ENCODE measurements at places on chromosomes 11 and 22.
A peak's percentile ranks its signal among the peaks of the same experiment; 100 is the strongest.

DNA sequence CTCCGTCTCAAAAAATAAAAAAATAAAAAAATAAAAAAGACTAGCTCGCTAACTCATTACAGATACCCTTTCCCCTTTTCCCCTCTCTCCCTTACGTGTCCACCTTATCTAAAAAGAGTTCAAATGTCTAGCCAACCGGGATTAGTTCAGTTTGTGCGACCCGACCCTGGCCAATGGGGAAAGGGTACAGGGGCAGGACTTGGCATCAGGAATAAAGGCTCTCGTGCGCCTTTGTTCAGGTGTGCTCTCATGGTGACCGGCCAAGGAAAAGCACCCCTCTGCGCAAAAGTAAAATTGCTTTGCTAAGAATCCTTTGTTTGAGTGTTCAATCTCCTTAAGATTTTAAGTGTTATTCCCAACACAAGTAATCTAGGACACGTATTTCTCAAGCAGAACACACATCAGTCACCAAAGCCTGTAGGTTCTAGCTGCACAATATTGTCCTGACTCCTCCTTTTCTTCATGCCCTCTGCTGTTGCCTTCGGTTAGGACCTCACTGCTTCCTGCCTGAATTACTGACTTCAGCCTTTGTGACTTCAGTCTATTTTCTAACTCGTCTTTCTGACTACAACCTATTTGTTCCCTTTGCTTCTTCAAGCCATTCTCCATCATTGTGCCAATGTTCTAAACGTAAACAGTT is 20.7 kb upstream of the CECR2 start:
- no peak for DNase-seq

DNA sequence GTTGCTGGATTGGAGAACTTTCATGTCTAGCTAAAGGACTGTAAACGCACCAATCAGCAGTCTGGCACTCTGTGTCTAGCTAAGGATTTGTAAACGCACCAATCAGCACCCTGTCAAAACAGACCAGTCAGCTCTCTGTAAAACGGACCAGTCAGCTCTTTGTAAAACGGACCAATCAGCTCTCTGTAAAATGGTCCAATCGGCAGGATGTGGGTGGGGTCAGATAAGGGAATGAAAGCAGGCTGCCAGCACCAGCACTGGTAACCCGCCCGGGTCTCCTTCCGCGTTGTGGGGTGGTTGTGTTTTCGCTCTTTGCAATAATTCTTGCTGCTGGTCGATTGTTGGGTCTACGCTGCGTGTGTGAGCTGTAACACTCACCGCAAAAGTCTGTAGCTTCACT is 11.3 kb downstream of the MYO18B start:
- no peak for DNase-seq

- DNase-seq = no peak
Measured at GRCh38 chr11:11380340-11380739, 27.3 kb upstream of the CSNK2A3 start.

GRCh38 chr11:78467370-78467769 is 49.8 kb upstream of the GAB2 start:
- no peak for DNase-seq

DNA sequence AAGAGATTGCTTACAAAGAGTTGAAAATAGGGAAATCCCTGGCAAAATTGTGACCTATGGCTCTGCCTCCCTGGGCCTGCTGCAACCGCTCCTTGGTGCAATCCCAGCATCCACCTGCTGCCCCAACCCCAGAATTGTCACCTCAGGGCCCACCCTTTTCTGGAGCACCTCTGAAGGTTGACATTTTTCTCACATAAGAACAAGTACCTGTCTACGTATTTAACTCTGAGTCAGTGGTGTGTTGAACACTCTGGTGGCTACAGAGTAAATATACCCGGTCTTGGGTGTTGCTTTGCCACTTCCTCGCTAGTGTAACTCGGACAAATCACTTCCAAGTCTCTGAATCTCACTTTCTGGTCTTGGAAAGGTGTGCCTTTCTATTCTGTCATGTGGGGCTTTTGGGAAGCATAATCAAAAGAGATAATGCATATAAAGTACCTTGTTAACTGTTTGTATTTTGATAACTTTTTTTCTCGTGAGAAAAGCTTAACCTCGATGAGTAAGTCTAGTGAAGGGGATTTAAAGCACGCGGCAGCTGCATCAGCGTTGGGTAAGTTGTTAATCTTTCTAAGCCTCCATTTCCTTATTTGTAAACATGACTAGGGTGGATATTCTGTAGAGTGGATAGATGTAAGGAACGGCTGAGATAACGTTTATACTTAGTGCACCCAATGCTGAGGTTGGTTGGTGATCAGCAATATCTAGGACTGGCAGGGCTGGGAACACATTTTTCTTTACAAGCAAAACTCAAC is 881.2 kb downstream of the OPCML start:
- no peak for DNase-seq

DNA sequence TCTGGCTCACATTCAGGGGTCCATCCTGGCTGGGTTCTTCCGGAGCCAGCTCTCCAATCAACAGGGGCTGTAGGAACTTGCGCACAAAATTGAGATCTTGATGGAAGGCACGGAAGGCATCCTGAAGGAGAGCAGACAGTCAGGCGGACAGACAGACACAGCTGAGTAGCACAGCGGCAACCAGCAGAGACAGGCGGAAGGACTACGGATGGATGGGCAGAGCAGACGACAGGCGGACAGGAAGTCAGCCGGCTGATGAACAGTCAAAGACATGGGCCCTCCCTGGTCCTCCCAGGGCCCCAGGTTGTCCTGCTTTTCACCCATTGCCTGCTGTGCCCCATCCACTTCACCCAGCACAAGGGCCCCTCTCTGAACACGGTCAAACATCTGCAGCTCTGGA is 11.3 kb downstream of the FADS3 start:
- no peak for DNase-seq

DNA sequence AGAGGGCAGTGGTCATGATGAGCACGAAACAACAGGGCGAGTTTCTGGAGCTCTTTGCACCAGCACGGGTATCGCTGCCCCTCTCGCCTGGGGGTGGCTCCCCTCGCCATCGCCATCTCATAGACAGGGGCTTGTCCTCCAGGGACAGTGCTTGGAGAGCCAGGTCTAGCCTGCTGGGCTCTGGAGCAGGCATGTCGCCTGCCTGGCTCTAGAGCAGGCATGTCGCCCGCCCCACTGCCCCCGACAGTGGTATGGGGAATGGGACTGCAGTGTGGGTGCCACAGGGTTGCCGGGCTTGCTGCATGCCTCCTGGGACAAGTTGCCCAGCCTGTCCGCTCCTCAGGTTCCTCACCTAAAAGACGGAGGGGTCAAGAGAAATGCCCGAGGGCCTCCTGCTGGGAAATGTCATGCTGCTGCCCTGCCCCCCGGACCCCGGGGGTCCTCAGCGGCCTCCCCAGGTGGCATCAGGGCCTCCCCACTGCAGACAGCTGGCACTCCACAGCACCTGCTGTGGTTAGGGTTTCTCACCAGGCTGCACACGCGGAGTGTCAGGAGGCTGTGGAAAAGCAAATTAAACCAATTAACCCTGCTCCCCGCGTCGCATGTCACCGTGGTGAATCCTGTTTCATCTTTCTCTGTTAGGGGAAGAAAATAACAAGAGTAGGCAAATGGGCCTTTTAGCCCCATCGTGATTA is 403.0 kb downstream of the TBC1D22A start:
- peak; percentile 64 for DNase-seq

DNA sequence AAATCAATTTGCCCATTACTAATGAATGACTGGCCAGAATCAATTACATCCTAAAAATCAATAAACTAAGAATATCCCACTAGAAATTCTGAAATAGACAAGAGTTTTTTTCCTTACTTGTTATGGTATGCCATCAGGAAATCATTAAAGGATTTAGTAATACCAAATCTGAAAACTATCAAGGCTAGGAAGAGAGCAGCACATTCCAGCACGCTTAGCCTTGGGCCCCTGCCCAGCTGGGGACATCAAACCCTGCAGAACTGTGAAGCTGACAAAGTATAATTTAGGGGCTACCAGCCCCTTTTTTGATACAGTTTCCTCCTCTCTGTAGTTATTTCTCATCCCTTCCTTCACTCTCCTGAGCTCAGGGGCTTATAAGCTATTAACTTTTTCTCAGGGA is 247.8 kb upstream of the ZC3H12C start:
- no peak for DNase-seq

GRCh38 chr11:12696911-12697581 is 22.8 kb downstream of the TEAD1 start:
- no peak for DNase-seq

- no peak for DNase-seq
Measured at GRCh38 chr11:118610773-118611432, 3.5 kb downstream of the PHLDB1 start.

- peak; percentile 91 for DNase-seq
Measured at GRCh38 chr22:35840302-35840739, 122.6 kb downstream of the APOL5 start.

GRCh38 chr11:90585491-90585890 is 362.6 kb upstream of the CHORDC1 start:
- DNase-seq = no peak

DNA sequence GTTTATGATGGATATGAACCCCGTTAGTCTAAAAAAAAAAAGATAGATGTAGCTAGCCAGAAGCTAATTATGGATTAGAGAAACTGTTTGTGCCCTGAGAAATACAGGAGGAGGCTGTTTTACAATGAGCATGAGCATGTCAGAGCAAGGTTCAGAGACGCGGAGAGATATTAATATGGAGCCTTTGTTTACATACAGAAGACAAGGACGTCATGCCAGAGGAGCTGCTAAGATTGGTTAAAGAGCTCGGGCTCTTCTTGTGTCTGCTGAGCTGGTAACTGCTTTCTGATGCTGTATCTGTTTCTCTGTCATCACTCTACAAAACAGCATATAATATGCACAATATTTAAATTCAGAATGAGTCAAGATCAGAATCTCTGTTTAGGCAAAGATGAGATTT is 24.9 kb upstream of the CCDC89 start:
- DNase-seq = no peak

DNA sequence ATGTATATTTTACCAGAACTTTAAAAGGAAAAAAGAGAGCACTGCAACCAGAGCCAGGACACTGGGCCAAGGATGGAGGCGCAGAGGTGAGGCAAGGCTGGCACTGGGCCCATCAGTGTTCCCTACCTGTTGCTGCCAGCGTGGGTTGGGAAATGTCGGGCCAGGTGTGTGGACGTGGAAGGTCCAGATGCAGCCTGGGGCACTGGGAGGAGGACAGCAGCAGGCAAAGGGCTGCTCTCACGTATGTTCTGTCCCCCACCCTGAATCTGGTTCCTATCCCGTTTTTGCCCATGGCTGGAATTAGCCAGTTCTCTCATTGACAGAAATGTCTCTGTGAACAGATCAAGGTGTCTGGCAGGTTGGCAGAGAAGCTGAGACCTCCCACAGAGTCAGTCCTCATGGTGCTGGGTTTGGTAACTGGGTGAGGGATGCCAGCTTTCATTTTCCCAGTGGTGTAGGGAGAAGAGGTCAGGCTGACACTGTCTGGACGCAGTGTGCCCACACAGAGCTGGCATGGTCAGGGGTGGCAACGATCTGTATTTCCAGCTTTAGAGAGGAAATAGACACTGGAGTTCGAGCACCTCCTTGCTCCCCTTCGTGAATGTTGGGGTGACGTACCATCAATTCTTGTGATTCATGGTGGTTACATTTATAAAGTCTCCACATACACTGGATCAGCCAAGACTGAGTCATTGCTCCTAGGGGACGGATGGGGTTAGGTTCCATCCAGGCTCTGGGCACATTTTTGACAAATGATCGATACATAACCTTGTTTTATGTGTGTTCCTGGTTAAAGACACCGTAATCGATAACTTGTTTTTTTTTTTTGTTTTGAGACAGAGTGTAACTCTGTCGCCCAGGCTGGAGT is 4.3 kb upstream of the PNPLA3 start:
- no peak for DNase-seq

- DNase-seq = no peak
Measured at GRCh38 chr11:62374801-62375200, 37.6 kb downstream of the ASRGL1 start.

DNA sequence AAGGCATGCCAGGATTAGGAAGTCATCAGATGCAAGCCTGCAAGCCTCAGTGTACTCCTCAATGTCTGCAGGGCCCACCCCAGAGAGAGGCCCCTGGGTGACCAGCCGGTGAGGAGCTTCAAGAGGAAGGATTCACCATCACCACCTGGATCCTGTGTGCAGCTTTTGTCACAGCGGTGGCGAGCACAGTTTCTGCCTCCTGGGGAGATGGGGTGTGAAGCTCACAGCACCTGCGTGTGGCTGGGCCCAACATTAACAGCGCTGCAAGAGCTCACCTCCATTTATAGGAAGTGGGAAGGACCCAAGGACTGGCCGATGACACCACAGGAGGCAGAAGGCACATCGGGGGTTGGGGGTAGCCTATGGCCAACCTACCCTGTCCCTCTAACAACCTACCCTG is 235.3 kb downstream of the CTTN start:
- no peak for DNase-seq

GRCh38 chr11:86500500-86501140 is 125.9 kb downstream of the CCDC81 start:
- DNase-seq = no peak

- no peak for DNase-seq
Measured at GRCh38 chr22:47180796-47181195, 418.3 kb downstream of the TBC1D22A start.

GRCh38 chr22:48083502-48083901 is 1321.1 kb downstream of the TBC1D22A start:
- no peak for DNase-seq

Data from coronary artery (tissue), 2 donors.